Osteoblast (primary cell): ENCODE measurements at places on chromosomes 1 and 21. TPM values are rescaled to one million over a fixed set of nuclear protein-coding genes. Genes with fewer than 3 reads are reported as not detected.

GRCh38 chr1:46577671-46578070, 26.2 kb upstream of the KNCN start:
- DNase-seq: no peak

GRCh38 chr1:17744666-17745478, 10.3 kb upstream of the ACTL8 start:
- DNase-seq: peak; percentile 76

DNA sequence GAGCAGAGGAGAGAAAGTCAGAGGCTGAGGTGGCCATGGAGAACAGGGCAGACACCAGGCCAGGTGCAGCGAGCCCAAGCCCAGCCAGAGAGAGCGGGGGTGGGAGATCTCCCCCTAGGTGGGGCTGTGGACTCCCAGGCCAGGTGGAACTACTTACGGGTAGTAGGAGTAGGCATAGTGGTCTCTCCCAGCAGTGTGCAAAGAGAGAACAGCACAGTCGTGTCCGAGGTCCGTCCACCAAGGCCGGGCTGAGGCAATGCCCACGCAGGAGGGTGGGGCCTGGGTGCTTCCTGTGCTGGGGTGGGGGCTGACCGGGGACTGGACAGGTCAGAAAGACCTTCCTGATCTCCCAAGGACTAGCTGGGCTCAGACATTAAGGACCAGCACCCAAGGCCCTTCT, 263.7 kb downstream of the PTPRU start:
- no peak for DNase-seq

DNA sequence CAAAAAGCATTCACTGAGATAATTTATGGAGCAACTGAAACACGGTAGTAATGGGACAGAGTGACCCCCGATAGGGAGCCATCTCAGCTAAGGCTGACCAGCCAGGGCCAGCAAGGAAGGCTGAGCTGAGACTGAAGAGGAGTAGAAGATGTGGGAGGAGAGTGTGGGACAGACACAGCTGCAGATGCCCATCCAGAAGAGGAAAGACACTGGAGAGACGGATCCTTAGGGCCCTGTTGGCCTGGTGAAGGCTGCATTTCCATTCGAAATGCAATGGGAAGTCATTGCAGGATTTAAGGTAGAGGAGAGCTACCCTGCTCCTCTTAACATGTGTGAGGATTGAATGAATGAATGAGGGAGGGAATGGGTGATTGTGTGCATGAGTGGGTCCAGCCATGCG, 44.0 kb upstream of the LRP8 start:
- DNase-seq: no peak

DNA sequence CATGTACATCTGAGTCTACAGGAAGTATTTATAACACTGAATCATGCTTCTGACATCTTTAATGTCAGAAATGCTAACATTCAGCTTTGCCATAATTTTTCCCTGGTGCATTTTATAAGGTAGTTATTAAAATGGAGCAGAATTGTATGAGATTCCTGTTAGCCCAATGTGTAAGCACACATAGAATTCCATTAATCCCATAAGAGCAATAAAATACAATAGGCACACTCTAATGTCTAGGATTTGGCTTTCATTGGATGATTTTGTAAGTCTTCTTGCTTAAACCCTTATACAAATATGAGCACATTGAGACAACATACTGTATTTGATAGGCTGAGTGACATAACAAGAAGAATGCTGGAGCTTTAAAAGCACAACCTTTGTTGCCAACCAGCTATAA, 256.4 kb downstream of the HMCN1 start:
- no peak for DNase-seq

- peak; percentile 89 for DNase-seq
These were observed 8.6 kb upstream of the RERE start for GRCh38 chr1:8825985-8826481.

DNA sequence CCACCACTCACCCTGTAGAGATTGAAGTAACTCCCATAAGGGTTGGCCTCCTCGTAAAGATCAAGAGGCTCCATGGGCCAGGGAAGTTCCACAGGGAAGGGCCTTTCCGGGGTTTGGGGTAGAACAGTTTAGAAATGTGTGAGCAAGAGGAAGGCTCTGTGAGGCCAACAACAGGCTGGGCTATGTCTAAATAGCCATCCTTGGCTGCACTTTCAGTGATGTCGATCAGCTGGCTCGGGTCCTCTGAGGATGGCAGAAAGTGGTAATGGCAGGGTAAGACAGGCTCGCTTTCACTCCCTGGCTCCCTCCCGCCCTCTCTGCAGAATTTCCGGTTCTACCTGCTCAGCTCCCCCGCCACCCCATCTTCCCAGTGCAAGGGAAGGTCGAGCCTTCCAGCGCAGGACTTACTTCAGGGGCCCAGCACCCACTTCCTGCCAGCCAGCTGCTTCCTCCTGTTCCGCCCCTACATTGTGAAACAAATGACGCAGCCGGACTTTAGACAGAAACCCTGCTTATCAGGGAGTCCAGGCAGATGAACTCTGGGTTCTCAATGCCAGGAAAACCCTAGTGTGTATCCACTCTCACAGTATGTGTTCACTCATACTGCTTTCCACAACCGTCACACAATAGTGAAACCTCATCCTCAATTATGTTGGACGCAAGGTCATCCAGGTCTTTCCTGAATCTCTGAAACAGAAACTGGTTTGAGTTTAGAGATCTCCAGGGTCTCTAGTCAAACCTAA, 7.3 kb downstream of the F11R start:
- DNase-seq: no peak

DNA sequence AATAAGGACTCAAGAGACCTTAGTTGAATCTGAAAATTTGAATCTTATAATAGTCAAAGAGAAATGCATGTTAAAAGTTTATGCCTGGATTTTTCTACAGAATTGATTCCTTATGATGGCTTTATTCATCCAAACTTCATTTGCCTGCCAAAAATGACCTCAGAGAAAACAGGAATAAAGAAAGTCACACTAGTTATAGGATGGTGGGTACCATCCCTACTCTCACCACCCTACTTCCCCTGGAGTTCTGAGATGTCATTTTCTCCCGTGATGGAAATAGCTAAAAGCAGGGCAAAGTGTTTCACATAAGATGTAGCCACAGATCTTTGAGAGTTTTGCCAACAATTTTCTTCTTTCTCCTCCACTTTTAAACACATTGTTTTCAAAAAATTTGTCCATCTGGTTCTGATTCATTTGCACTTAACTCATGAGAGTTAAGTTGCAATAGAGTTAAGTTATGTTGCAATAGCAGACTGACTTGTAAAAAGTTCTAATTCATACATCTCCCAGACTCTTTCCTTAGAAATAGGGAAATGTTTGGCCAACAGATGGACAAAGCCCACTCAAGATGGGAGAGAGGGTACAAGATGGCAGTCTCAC, 384.6 kb downstream of the PLPP3 start:
- peak; percentile 43 for DNase-seq

GRCh38 chr1:26317612-26318337, at the start of gene CD52:
Gene CD52, plus strand, starts transcription at chr1:26317958. Its CDS starts 60 bp downstream, at chr1:26318018.
- DNase-seq: no peak

GRCh38 chr1:61387829-61388228, 305.5 kb downstream of the NFIA start:
- DNase-seq: no peak

GRCh38 chr1:208122612-208123358, 121.4 kb downstream of the PLXNA2 start:
- no peak for DNase-seq

DNA sequence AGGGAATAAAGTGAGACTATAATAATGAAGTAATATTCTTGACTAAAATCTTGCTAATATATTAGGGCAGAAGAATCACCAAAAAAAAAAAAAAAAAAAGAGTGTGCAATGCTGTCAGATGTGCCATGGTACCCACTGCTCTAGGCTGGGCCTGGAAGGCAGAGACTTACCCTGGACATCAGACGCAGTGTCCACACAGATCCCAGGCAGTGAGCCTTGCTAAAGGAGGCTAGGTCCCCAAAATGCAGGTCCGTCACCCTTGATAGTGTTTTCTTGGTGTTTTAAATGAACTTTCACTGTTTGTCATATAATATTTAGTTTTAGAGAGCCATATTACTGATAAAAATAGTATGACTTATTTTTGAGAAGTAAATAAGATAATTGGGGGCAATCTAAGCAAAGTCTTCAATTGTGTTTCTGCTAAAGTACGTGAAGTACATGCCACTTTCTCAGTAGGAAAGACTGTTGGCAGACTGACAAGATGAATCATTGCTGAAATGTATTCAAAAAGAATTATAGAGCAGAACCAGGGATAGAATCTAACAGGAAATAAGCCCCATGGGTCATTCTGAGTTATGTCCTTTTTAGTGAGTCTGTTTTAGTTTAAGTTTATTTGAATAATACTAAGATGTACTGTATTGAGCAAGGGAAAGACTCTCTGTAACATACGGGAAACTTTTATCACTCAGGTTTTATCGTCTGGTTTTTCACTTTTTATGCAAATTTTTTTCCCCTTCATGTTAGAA, 74.6 kb upstream of the PDC start:
- DNase-seq: peak; percentile 72

- DNase-seq: no peak
These were observed 102.5 kb upstream of the L1TD1 start for GRCh38 chr1:62092110-62092509.

GRCh38 chr1:234208351-234208750, 164.9 kb upstream of the COA6 start:
- DNase-seq: no peak

DNA sequence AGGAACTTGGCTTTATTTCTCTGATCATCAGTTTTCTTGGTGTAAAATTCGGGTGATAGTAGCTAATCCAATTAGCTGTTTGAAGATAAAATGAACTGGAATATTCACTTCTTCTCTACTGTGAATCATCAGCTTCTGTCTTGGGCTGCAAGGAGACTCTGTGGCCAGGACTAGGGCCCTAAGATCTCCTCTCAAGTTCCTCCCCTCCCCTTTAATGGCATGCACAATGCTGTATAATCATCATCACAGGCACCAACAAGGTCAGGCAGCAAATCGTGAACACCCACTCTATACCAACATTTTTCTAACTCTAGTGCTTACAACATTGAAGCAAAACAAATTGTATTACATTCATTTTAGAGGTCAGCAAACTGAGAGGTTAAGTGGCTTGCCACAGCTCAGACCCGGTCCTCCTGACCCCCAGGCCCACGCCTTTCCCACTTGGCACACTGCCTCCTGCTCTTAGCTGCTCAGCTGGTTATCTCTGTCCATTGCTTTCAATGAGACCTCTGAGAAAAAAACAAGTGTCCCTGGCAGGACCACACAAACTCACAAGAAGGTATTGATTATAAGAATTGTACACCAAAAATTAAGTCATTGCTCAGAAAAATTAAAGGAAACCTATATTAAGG, 31.8 kb downstream of the LRRC52 start:
- no peak for DNase-seq

DNA sequence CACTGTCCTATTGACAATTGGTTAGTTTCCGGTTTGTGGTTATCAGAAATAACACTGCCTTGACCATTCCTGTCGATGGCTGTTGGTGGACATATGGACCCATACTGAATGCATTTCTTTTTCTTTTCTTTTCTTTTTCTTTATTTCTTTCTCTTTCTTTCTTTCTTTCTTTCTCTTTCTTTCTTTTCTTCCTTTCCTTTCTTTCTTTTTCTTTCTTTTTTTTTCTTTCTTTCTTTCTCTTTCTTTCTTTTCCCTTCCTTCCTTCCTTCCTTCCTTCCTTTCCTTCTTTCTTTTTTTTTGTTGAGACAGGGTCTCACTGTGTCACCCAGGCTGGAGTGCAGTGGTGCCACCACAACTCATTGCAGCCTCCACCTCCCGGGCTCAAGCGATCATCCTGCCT, 24.4 kb downstream of the RIPPLY3 start:
- no peak for DNase-seq

GRCh38 chr1:221706876-221707582, 34.9 kb downstream of the DUSP10 start:
- no peak for DNase-seq

DNA sequence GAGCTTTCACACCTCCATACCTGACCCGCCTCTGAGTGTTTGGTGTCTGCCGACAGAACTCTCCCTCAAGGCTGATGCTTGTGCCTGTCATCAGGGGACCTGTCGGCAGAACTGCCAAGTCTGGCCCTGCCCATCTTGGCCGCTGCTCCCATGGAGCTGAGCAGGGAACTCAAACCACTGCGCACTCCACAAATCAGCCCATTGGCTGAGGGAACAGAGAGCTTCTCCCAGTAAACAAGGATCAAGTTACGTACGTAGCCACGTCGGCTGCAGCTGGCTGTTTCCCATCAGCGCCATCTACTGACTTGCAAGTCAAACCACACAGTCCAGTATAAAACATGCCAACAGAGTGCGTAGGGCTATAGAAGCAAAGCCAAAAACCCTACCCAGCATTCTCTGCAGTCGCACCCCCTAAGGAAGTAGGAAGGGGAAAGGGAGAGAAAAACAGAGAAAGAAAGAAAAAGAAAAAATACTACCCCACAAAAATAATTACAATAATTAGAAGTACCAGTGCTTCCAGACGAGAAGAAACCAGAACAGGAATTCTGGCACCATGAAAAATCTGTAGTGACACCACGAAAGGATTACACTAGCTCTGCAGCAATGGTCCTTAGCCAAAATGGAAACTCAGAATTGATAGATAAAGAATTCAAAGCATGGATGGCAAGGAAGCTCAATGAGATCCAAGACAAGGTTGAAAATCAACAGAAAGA, 13.1 kb downstream of the KRTAP13-1 start:
- peak; percentile 25 for DNase-seq

GRCh38 chr1:67540733-67541125, 110.5 kb upstream of the SERBP1 start:
- no peak for DNase-seq

GRCh38 chr1:43438576-43438952, 15.2 kb downstream of the HYI start:
- no peak for DNase-seq

CD160 gene
- total RNA-seq: not detected in 2 replicates

ZMYND12 gene
- total RNA-seq: 0.88 and 3.3 TPM in 2 replicates

NBPF10 gene
- total RNA-seq: 5.1 and 6.2 TPM in 2 replicates

KIAA0040 gene
- total RNA-seq: 0.59 and 1.1 TPM in 2 replicates

BACE2 gene
- total RNA-seq: 85.2 and 85.8 TPM in 2 replicates

GPR52 gene
- total RNA-seq: 1.4 and 2.4 TPM in 2 replicates

GBP7 gene
- not detected in 2 replicates for total RNA-seq

FCAMR gene
- not detected in 2 replicates for total RNA-seq

IGSF3 gene
- total RNA-seq: under 0.01 TPM in 2 replicates

NFASC gene
- total RNA-seq: 28.6 and 36.9 TPM in 2 replicates

COL8A2 gene
- 12.7 and 15.2 TPM in 2 replicates for total RNA-seq

ADAMTS5 gene
- total RNA-seq: 38.9 and 39.1 TPM in 2 replicates

CFH gene
- total RNA-seq: 145 and 164 TPM in 2 replicates

SAMD13 gene
- under 0.01 and 0.29 TPM in 2 replicates for total RNA-seq

FAM177B gene
- total RNA-seq: not detected in 2 replicates

HMCN1 gene
- total RNA-seq: 178 and 269 TPM in 2 replicates

NR1I3 gene
- total RNA-seq: not detected in 2 replicates
